ENCODE measurements at places on chromosomes 4 and X. TPM values are rescaled to one million over a fixed set of nuclear protein-coding genes. Genes with fewer than 3 reads are reported as not detected.

DNA sequence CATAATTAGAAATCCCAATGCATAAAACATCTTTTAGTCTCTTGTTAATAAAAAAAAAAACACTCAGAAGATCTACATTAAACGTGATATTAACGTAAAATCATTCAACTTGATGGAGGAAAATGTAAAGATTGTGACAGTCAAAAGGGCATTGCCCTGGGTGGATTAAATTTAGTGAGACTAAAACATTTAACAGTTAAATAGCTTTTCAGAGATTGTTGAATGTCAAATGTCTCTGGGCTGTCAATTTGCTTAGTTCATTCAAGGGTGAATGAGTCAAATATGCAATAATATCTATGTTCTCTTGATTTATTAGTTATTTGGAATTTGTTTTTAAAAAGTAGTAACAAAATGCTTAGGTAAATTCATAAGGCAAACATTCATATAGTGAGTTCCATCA is 836.6 kb upstream of the PCDH10 start:
- DNase-seq: no peak

GRCh38 chrX:65516756-65517155 is 17.8 kb downstream of the LAS1L start:
- no peak for DNase-seq

The UBE2D3 gene
- 525 TPM for total RNA-seq

The EMCN gene
- total RNA-seq: not detected

DNA sequence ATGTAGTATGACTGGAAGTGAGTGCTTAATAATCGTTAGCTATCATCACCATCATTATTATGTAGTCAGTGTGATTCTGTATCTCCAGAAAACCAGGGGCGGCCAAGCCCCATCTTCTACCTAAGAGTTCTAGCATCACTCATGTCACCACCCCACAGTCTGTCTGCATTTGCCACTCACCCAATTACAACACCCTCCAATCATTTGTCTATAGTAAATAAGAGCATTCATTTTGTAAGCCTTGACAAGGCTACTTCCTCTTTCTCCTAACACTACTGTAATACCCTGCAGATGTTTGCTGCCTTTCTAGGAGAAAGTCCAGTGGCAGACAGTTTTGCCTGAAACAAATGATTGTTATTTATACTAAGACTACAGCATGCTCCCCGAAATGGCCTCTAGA is 15.8 kb upstream of the IL21 start:
- no peak for DNase-seq

DNA sequence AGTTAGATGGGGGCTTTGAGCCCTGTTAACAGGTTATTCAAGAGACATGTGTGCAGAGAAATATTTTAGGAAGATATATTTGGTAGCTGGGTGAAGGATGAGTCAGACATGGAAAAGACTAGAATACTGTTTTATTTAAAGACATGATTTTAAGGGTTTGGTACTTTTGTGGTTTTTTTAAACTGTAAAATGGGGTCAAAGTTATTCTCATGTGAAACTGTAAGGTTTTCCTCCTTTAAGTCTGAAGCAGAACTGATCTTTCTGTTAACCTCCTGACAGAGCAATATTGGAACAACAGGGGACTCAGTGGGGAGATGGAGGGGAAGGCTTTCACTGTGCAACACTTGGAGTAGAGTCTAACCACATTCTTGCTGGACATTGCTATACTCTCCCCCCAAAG is 112.4 kb upstream of the LSM6 start:
- no peak for DNase-seq

GRCh38 chr4:72352711-72353110 is 216.3 kb downstream of the ADAMTS3 start:
- peak; percentile 23 for DNase-seq

DNA sequence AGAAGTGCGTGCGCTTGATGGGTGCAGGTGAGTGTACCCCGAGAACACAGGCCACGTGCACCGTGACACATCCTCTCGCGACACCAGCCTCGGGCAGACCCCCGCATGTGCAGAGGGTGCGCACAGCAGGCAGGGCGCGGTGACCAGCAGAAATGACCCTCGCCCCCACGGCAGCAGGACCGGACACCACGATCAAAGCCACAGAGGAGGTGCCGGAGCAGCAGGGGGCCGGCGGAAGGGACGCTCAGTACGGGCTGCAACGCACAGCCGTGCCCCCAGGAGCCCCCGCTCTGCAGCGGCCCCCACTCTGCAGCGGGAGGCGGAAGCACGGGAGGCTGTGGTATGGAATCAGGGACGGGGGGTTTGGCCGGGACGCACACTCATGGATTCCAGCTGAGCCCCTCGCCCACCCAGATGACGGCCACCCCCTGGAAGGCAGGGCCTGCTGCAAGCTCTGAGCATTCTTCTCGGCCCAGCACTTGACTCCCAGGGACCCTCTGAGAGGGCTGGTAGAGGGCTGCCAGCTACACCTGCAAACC is 17.1 kb downstream of the PPP2R3B start:
- DNase-seq: no peak

DNA sequence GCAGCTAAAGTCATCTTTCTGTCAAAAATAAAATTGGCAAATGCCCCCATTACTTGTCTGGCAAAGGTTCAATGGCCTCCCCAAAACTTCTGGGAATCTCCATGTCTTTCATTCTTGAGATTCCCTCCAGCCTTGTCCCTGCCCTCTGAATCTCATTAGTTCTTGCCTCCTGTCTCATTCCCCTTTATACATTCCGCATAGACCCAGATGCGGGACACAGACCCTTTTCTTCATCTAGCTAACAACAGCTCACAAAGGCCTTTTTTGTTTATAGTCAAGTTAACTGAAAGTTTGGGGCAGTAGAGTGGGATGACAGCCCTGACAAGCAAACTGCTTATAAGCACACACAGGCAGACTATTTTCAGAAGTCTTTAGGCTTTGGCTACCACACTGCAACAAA is 306.1 kb upstream of the FAM241A start:
- no peak for DNase-seq

The FHIP1A gene
- 5.5 TPM for total RNA-seq

The LRRC66 gene
- 0.15 TPM for total RNA-seq

DNA sequence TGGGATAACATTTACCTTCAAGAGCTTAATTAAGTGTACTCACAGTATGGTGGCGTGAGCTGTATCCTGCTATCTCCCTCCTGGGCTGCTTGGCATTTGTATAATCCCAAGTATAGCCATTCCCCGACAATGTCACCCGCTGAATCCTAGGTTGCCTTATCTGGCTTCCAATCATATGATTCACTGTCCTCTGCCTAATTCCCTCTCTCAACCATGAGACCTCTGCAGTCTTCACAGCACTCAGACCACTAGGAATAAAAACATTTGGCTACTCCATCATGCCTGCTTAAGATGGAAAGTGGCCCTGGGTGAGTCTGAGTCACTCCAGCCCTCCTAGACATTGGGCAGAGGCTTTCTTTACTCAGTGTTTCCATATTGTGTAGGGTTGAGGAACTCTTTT is 28.9 kb upstream of the WDFY3 start:
- peak; percentile 44 for DNase-seq

The ZNF630 gene
- 4.4 TPM for total RNA-seq

The P2RY4 gene
- total RNA-seq: not detected

The SSX3 gene
- not detected for total RNA-seq

DNA sequence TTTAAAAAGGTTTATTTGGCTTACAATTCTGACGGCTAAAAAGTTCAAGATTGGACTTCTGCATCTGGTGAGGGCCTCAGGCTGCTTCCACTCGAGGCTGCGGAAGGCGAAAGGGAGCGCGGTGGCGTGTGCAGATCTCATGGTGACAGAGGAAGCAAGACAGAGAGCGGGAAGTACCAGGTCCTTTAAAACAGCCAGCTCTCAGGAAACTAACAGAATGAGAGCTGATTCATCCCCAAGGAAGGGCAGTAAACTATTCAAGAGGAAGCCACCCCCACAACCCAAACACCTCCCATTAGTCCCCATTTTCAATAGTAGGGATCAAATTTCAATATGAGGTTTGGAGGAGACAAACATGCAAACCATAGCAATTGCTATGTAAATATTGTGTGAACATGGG is 2144.2 kb upstream of the AGA start:
- no peak for DNase-seq

GRCh38 chr4:5638316-5638715 is 70.0 kb downstream of the EVC2 start:
- no peak for DNase-seq

- no peak for DNase-seq
Measured at GRCh38 chr4:122170775-122171174, 18.6 kb downstream of the BLTP1 start.

The MAGEA1 gene
- total RNA-seq: 153 TPM

- no peak for DNase-seq
Measured at GRCh38 chr4:125828346-125828745, 513.6 kb downstream of the FAT4 start.
